ENCODE measurements at places on chromosomes 16 and 17.
A peak's percentile ranks its signal among the peaks of the same experiment; 100 is the strongest.

DNA sequence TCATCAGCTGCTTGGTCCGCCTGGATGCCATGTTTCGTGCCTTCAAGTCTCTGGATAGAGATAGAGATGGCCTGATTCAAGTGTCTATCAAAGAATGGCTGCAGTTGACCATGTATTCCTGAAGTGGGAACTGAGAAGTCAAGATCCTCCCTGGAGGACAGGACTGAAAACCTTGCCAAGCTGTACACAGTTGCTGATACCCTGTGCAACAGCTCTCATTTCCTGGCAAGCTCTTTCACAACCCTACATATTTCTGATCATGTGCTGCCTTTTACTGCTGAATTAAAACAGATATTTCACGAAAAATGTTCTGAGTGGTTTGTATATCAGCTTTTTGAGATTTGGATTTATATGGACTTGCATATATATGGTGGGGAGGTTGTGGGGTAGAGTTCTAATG lies 898 bp downstream of the CAPNS2 start:
- DNase-seq, result no peak

- no peak for DNase-seq
Observed at GRCh38 chr16:52488837-52489289, 58.1 kb downstream of the TOX3 start.

- peak; percentile 70 for DNase-seq
Observed at GRCh38 chr17:33871720-33872540, 383.2 kb upstream of the CCL2 start.

GRCh38 chr16:2152695-2153506 lies 2.7 kb upstream of the TRAF7 start:
- DNase-seq, result no peak

- DNase-seq, result no peak
Observed at GRCh38 chr17:32634167-32634566, 147.4 kb downstream of the CDK5R1 start.

- DNase-seq, result no peak
Observed at GRCh38 chr16:20026361-20027072, 47.2 kb downstream of the GPR139 start.

DNA sequence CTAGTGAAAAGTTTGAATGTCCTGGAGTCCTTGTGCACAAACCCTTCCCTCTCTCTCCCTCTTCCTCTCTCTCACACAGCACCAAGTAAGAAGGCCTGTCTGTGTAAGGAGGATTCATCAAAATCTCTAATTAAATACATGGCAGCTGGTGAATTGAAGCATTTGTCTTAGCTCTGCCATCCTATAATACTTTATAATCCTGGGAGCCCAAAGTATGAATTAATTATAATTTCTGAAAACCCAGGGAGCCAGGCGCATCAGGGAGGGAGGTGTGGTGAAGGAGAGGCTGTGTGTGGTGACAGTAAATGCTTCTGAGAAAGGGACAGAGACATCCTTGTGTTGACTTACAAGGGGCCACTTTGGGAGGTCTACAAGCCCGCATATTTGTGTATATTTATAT lies 691.4 kb upstream of the EEF2KMT start:
- DNase-seq, result no peak

DNA sequence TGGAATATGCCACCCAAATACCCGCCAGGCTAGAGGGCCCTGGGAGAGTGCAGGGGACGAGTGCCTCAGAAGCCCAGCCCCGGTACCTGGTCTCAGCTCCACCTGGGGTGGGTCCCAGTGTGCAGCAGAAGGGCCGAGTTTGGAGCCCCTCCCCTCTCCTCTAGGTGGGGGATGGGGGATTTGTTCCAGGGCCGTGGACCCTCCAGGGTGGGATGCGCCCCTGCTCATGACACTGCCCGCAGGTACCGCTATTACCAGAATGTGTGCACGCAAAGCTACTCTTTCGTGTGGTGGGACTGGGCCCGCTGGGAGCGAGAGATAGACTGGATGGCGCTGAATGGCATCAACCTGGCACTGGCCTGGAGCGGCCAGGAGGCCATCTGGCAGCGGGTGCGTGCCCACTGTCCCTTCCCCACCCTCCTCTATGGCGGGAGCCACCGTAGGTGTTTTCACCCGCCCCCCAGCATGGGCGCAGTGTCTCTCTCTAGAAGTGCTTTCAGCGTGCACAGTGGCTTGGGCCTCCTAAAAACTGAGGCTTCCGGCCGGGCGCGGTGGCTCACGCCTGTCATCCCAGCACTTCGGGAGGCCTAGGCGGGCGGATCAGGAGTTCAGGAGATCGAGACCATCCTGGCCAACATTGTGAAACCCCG lies 1.2 kb downstream of the NAGLU start:
- no peak for DNase-seq
